ENCODE measurements at places on chromosomes 13 and 19.

GRCh38 chr19:33767898-33768413 is 28.7 kb upstream of the KCTD15 start:
- DNase-seq, result no peak

DNA sequence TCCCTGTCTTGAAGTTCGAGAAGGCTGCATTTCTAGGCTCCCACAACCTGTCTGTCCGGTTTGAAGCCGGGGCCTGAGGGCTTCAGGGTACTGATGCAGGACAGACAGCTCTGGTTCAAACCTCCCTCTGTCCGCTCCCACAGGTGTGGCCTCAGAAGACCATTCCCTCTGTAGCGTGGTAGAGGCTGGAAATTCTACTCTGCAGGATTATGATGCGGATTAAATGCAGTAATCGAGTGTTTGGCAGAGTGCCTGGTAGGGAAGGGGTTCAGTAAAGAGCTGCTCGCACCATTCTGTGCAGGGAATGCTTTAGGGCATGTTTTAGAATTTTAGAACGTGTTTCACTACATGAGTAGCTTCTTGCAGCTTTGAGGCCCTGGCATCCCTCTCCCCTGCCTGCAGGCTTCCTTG is 30.5 kb downstream of the PPP1R37 start:
- DNase-seq, result no peak

GRCh38 chr13:58994777-58995176 is 1169.0 kb downstream of the DIAPH3 start:
- no peak for DNase-seq

- DNase-seq, result no peak
Measured at GRCh38 chr13:22102271-22102670, 431.4 kb downstream of the FGF9 start.

- no peak for DNase-seq
Measured at GRCh38 chr13:97221466-97221865, 667 bp upstream of the MBNL2 start.

DNA sequence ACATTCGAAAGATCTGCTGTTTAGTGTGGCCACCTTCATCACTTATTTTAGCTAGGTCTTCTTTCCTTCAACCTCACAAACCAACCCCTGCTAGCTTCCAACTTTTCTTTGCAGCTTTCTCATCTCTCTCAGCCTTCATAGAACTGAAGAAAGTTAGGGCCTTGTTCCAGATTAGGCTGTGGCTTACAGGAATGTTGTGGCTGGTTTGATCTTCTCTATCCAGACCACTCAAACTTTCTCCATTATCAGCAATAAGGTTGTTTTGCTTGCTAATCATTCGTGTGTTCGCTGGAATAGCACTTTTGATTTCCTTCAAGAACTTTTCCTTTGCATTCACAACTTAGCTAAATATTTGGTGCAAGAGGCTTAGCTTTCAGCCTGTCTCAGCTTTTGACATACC is 44.7 kb downstream of the CARS2 start:
- no peak for DNase-seq

GRCh38 chr19:44702551-44703176 is 3.7 kb downstream of the CEACAM16 start:
- no peak for DNase-seq

DNA sequence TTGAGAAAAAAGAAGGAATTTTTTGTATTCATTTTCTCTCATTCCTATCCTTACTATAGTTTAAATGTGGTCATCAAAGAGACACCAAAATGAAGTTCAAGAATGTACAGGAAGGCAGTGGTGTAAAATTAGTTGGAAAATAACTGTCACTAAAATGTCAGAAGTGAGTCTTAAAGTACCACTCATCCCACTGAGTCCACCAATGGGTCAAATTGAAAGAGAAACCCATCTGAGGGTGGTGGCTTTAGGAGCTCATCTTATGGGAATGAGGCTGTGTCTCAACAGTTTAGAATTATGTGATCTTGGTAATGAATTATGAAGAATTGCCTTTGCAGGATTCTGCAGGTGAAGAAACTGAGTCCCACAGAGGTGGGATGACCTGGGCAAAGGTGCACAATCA is 403.5 kb downstream of the FGF9 start:
- no peak for DNase-seq

GRCh38 chr13:43180837-43181236 is 157.5 kb downstream of the DNAJC15 start:
- no peak for DNase-seq

GRCh38 chr13:26422036-26422435 is 135.4 kb upstream of the WASF3 start:
- DNase-seq, result no peak

- DNase-seq, result no peak
Measured at GRCh38 chr19:55581823-55582223, 1.2 kb upstream of the ZNF579 start.

GRCh38 chr19:47447470-47448359 is 24.0 kb downstream of the SLC8A2 start:
- no peak for DNase-seq

DNA sequence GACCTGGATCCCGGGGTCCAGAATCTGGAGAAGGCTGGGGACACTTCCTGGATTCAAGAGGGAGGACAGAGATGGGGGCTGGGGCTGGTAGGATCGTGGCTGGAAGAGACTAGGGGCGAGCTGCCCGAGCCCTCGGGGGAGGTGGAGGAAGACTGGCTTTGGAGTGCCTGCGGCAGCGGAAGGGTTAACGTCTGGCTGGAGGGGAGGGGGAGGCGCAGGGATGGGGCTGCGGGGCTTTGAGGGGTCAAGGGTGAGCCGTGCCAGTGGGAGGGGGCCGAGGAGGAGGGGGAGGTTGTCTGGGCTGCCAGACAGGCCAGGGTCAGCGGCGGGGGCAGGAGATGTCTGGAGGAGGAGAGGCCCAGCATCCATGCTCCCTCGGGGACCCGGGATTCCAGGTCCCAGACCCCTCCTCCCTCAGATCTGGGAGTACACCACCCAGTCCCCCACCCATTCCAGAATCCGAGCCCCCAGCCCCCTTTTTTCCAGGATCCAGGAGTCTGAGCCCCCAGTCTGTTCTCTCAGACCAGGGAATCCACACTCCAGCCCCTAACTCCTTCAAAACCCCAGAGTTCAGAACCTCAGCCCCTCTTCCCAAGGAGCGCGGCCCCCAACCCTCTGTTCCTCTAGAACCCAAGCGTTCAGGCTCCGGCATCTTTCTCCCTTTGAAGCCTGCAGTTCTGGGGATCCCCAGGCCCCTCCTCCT is 3.2 kb upstream of the SPACA6 start:
- DNase-seq, result no peak

GRCh38 chr13:32310134-32310706 is 4.9 kb downstream of the ZAR1L start:
- DNase-seq, result no peak

DNA sequence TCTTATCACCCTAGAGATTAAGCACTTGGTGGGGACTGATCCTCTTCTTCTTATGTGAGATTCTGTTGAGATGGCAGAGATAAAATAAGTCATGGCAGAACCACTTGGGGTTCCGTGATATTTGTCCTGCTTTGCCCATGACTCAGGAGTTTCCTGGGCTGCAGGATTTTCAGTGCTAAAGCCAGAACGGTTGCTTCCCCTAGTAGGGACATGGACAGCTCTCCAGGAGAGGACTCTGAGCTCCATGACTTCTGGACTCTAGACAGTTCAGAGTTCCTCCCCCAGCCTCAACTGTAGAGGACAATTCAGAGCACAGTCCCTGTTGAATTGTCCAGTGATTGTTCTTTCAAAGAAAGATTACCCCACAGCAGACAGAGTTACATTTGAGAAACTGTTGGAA is 98.8 kb downstream of the OLFM4 start:
- no peak for DNase-seq

DNA sequence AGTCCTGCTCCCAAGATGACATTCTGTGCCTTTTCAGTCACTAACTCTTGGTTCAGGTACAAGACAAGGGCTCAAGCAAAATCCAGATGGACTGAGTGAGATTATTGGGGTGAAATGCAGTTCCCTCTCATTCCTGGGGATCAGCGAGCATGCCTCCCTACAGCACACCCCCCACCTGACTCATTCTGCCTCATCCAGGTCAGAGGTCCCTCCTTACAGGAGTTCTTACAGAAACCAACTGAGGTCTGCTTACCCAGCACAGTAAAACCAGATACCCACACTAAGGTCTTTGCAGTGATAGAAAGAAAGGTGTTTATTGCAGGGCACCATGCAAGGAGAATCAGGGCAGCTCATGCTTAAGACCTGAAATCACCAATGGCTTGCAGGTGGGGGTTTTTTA is 21.6 kb upstream of the MRI1 start:
- DNase-seq, result no peak

- no peak for DNase-seq
Measured at GRCh38 chr13:98877936-98878335, 99.9 kb downstream of the DOCK9 start.

- no peak for DNase-seq
Measured at GRCh38 chr19:370641-371330, 26.2 kb upstream of the MIER2 start.

GRCh38 chr19:39890755-39891551 is 43.5 kb downstream of the FCGBP start:
- no peak for DNase-seq

DNA sequence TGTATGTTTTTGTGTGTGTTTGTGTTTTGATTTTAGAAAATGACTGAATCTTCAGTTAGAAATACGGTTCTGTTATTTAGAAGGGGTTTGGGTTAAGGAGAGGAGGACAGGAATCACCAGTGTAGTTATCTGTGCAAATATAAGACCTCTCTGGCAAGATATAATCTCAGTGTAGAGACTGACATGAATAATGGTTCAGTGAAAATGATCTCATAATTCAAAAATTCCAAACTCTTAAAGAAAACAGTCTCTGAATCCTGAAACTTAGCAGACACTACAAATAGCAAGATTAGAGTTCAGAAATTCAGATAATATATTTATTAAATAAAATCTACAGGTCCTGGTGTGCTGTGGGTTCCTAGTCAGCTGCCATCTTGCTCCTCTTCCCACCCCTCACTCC is 73.5 kb downstream of the PDS5B start:
- no peak for DNase-seq

- no peak for DNase-seq
Measured at GRCh38 chr19:41994994-41995958, 1.2 kb upstream of the ATP1A3 start.

- no peak for DNase-seq
Measured at GRCh38 chr13:25946321-25946720, 105.5 kb downstream of the SHISA2 start.

DNA sequence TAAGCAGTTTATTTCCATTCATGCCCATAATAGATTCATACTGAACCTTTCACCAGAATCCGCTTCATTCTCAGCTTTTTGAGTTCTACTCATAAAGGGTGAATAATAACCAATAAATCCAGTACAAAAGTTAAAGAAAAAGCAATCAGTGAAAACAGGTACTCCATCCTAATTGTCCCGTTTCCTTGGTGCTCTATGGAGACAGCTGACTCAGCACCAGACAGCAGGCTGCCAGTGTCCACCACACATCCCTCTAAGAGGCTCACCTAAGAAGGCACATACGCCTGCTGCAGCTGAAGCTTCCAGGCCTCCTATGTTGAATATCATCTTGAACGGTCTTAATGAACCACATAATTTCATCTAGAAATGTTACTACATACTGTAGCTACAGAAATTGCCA is 27.3 kb downstream of the MYO16 start:
- DNase-seq, result no peak

- no peak for DNase-seq
Measured at GRCh38 chr19:33997690-33998089, 174.6 kb upstream of the LSM14A start.

GRCh38 chr19:13043285-13043684 is 48.0 kb downstream of the NFIX start:
- no peak for DNase-seq

DNA sequence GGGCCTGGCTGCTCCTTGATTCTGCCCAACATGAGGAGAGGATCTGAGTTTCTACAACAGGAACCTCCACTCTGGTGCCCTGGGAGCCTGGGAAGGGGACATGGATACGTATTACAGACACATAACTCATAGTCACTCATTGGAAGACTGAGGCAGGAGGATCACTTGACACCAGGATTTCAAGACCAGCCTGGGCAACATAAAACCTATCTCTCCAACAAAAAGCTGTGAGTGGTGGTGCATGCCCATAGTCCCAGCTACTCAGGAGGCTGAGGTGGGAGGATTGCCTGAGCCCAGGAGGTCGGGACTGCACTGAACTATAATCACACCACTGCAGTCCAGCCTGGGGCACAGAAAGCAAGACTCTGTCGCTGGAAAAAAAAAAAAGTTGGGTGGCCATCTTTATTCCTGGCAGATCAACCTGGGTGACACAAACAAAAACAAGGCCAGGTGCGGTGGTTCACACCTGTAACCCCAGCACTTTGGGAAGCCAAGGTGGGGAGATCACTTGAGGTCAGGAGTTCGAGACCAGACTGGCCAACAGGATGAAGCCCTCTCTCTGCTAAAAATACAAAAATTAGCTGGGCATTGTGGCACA is 1.1 kb upstream of the KLF1 start:
- no peak for DNase-seq

- DNase-seq, result no peak
Measured at GRCh38 chr13:21909331-21909730, 238.5 kb downstream of the FGF9 start.

- no peak for DNase-seq
Measured at GRCh38 chr13:44415815-44416214, 42.2 kb downstream of the SERP2 start.

DNA sequence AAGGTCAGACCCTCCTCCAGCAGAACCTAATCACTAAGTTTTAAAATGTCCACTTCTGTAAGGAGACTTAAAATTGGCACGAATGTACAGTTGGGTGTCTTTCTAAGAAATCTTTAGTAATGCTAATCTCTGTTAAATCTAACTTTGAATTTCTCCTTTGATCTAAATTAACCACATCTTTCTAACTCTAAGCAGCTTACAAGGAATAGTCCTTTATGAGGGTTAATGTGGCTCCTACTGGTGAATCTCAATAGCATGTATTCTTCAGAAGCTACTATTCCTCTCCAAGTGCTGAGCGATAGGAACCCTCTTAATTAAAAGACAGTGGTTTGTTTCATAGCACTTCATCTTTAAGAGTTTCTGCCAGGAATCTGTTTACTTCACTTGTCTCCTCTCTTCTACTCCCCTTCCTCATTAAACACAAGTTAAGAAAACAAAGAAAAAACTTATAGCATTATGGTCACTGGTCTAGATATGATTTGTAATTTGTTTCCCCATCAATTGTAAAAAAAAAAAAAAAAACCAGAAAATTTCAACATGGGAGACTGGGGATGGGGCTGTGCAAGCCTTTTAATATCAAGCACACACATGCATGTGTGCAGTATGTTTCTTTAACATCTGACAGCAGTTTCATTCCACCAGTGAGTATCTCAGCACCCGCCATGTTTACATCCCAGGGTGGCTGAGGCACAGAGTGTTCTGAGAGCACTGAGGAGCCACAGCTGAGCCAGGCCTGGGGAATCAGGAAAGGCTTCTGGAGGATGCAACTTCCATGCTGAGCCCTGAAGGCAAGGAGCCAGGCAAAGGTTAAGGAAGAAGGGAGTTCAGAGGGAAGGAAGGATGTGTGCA is 57.7 kb downstream of the ATP7B start:
- DNase-seq, result no peak

DNA sequence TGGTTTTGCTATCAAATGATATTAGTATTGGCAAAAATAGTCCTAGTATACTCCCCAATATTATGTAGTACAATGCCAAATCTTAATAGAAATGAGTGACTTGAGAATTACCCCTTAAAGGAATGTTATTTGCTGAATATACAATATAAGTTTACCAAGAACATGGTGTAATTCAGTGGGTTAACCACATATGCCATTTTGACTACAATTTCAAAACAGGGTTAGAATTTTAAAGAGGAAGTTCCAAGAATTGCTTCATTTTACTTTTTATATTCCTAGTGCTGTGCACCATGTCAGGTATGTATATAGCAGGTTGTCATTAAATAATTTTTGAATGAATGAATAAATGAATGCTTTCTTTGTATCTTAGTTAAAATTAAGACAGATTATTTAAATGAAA is 66.3 kb downstream of the LMO7 start:
- no peak for DNase-seq
